ENCODE measurements at places on chromosomes 13 and 19.

- H3K4me1 ChIP-seq = peaks cover 14% of the 10 kb centered on the region
- H3K27me3 ChIP-seq = no peaks in the 10 kb centered on the region
- DNase-seq = no peak
- H3K36me3 ChIP-seq = no peaks in the 10 kb centered on the region
- no peak overlapping the region for H3K4me3 ChIP-seq
Measured at GRCh38 chr19:42129399-42130253, 2.6 kb downstream of the POU2F2 start.

- no peaks in the 10 kb centered on the region for H3K27me3 ChIP-seq
- H3K4me1 ChIP-seq = peaks cover 20% of the 10 kb centered on the region
- H3K36me3 ChIP-seq = no peaks in the 10 kb centered on the region
- H3K27ac ChIP-seq = no peak overlapping the region
Measured at GRCh38 chr13:105971312-105971711, 564.1 kb downstream of the EFNB2 start.

- no peak overlapping the region for H3K27ac ChIP-seq
- H3K4me1 ChIP-seq = no peaks in the 10 kb centered on the region
- H3K36me3 ChIP-seq = no peaks in the 10 kb centered on the region
- no peaks in the 10 kb centered on the region for H3K27me3 ChIP-seq
Measured at GRCh38 chr19:40139533-40140287, 49.0 kb upstream of the ZNF780A start.

DNA sequence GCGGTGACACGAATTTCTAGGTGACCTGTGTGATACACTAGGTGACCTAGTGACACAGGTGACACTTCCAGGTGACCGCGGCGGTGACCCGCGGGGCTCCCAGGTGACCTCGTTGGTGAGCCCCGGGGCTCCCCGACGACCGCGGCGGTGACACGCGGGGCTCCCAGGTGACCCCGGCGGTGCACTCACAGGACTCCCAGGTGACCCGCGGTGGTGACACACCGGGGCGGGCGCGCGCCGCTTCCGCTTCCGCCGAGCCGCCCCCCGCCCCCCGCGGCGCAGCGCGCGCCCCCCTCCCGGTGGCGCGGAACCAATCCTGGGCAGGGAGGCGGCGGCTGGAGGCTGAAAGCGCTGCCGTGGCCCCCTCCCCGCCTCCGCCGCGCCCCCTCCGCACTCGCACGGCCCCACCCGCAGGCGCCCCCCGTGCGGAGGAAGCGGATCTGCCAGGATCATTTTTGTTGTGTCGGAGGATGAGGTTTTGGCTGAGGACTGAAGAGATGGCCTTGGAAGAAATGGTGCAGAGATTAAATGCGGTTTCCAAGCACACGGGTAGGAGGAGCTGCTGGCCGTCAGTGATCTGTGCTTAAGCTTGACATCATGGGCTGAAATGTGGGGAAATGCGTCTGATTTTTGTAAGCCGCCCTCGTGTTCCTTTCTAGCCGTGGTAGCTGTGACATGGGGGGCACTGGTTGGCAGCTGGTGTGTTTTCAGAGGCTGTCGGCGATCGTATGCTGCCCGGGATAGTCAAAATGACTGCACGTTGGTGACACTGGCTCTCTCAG lies at the start of gene MCF2L:
TSS of gene MCF2L (plus strand) at position 305 of the 782 bp plus-strand sequence. CDS start at position 471, 166 bp downstream.
- H3K4me3 ChIP-seq = peak within 1 kb of the TSS; percentile 50
- no peaks in the 10 kb centered on the region for H3K36me3 ChIP-seq
- peaks cover 31% of the 10 kb centered on the region for H3K4me1 ChIP-seq
- DNase-seq = no peak
- no peaks in the 10 kb centered on the region for H3K27me3 ChIP-seq
